Stimulated activated CD8-positive, alpha-beta memory T cell treated with anti-CD3 and anti-CD28 coated beads, Interleukin-2, amount 100 ng/mL, for 1 hour (primary cell): ENCODE measurements at places on chromosomes 7 and 10.

- DNase-seq = no peak
These were observed 5.3 kb downstream of the SH3PXD2A start for GRCh38 chr10:103849880-103850571.

DNA sequence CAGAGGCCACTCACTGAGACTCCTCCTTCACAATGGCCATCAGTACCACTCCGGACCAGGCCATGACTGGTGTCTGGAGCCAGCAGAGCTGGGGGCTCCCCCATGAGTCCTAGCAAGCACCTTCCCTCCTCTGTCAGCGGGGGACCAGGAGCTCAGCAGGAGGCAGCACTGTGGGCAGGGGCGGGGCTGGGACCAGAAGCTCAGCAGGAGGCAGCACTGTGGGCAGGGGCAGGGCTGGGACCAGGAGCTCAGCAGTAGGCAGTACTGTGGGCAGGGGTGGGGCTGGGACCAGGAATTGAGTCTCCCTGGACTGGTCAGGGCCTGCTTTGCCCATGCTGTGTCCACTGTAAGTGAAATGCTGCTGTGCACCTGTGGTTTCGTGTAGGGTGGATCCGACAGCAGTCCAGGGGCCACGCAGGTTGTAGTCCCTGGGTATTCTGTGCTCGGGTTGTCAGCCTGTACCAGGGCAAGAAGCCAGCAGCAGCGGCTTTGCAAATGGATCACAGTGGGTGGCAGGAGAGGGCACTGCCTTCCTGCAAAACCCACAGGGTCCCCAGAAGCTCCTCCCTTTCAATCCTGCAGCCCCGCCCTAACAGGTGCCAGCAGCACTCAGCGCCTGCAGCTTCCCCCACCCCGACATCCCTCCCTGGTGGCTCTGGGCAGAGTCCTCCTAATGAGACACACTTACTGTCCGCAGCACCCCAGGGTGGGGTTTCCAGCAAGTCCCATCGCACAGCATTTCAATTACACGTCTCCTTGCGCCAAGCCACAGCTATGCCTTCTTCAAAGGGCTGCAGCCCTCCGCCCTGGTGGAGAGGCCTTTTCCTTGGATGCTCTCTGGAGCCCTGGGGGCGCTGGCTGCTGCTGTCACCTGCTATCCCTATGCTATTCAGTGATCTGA lies 220.5 kb downstream of the TCERG1L start:
- DNase-seq = no peak

DNA sequence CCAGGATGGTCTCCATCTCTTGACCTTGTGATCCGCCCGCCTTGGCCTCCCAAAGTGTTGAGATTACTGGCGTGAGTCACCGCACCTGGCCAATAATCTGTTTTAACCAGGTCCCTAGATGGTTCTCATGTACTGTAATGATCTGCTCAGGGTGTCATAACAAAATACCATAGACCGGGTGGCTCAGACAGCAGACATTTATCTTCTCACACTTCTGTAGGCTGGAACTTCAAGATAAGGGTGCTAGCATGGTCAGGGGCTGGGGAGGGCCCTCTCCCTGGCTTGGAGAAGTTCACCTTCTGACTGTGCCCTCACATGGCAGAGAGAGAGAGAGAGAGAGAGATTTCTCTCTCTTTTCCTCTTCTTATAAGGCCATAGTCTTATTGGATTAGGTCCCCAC lies 279.4 kb upstream of the LYZL1 start:
- DNase-seq = no peak

GRCh38 chr10:48838834-48839233 lies 100.8 kb downstream of the LRRC18 start:
- DNase-seq = no peak

- DNase-seq = no peak
These were observed 27.1 kb upstream of the PRKCQ start for GRCh38 chr10:6607182-6607581.

GRCh38 chr10:34256216-34256615 lies 558.9 kb downstream of the PARD3 start:
- DNase-seq = no peak

GRCh38 chr10:34413756-34414587 lies 401.1 kb downstream of the PARD3 start:
- DNase-seq = no peak

DNA sequence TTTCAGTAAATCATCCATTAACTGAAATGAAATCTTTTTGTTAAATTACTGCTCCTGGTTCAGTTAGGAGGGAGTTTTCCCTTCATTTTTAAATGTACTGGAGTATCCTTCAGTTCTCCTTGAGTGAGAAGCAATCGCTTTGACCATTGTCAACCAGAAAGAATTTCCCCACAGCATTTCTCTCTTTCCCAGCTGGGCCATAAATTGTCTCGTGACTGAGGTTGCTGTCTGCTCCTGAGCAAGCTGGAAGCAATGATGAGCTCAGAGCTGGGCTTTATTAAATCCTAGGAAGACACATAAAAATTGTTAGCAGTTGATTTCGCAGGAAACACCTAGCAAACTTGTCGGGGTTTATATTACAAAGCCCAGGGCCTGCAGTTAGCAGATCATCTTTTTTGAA lies 102.0 kb upstream of the INSYN2A start:
- DNase-seq = no peak

DNA sequence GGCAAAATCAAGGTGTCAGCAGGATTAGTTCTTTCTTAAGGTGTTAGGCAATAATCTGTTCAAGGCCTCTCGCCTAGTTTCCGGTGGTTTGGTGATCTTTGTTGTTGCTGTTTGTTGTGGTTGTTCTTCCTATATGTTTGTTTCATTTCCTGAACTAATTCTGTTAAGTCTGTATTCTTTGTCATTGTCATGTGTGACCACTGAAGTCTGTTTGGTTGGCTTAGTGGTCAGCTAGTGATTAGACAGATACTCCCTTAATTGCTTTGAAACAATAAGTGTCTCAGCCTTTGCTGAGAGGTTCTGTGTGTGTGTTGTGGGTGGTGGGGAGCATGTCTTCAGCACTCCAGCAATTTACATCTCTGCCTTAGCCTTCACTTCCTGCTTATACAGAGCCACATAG lies 46.0 kb downstream of the ABCC2 start:
- DNase-seq = no peak

- DNase-seq = no peak
These were observed 301.3 kb upstream of the NFE2L3 start for GRCh38 chr7:25850735-25851134.

- no peak for DNase-seq
These were observed 58.7 kb downstream of the BMPR1A start for GRCh38 chr10:86815035-86815617.

DNA sequence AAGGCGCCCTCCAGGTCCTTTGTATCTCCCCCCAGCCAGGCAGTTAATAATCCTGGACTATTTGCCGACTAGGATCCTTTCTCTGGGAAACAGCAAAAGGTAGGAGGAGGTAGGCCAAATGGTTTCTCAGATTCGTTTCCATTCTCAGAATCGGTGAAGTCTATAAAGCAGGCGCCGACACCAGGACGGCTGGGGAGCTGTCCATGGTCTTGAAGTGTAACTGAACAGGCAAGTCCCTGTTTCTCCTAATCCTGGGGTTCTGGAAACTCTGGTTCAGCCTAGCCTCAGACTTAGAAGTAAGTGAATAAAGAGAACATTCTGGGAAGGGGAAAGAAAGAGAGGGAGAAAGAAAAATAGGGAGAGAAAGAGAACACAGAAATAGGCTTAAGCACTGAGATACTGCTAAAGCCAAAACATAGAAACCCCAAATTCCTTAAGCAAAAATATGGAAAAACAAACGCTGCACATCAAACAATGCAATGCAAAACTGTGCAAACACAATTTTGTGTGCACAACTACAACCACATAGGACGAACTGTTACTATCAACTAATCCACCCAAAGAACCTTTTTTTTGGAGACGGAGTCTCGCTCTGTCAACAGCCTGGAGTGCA lies 11.1 kb upstream of the INA start:
- no peak for DNase-seq

- DNase-seq = no peak
These were observed 52.4 kb upstream of the CFAP46 start for GRCh38 chr10:132994811-132995210.

- DNase-seq = no peak
These were observed 527.3 kb upstream of the SEMA3D start for GRCh38 chr7:85714043-85714578.

DNA sequence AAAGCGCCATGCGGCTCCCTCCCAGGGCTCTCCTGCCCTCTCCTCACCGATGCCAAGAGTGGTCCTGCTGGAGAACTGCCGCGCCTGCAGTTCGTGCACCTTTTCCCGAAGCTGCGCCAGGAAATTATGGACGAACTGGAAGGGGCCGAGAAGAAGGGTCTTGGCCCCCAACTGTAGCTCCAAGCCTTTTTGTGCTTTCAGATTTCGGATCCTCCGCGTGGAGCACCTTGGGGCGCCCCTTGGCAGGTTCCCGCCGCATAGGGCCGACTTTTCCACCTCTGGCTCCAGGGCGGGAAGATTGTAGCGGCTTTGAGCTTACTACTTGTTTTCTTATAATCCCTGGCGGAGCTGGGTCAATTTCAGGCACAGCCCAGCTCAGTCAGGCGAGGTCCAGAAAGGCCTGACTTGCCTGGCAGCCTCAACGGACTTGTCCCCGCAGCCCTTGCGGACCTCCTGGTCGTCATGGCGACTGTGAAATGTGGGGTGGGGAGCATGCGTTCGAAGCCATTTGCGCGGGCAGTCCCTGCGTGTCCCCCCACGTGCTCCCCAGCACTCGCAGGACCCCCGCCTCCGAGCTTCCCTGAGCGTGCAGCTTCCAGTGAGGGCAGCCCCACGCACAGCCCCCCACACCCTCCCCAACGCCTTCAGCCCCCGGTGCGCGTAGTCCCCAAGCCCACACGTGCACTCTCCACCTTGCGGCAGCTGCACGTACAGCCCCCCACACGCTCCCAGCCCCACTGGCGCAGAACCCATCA lies 129.9 kb downstream of the KBTBD2 start:
- DNase-seq = no peak

DNA sequence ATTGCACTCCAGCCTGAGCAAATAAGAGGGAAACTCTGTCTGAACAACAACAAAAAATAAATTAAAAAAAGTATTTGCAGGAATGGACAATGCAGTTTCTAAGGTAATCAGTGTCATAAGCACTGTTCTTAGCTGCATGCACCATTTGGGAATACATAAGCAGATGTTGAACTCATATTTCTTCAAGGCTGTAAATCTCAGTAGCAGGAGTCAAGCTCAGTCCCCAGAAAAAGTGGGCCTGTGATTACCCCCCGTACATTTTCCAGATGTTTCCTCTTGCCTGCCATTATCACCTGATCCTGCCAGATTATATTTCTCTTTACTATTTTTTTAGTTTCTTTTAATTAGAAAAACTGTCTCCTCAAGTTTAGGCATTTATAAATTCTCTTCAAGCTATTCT lies 667.6 kb upstream of the ANKRD30A start:
- no peak for DNase-seq

- no peak for DNase-seq
These were observed 120.1 kb upstream of the STK17A start for GRCh38 chr7:43462836-43463235.

- DNase-seq = no peak
These were observed 42.2 kb upstream of the BMPER start for GRCh38 chr7:33862946-33863814.

DNA sequence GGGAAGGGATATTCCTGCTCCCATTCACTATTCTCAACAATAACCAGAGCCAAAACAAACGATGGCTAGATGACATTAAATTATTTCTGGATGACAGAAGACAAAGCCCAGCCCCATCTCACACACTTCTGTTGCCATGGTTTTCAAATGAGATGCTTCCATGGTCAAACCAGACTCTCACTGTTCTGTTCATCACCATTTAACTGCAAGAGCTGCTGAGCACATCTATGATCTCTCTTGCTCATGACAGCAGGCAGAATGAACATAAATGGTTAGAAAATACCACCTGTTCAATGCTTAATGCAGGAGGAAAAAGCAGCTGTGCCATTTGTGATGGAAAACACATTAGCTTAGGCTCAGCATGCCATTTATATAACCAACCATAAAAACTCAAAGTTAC lies 758.6 kb upstream of the ZWINT start:
- DNase-seq = no peak

DNA sequence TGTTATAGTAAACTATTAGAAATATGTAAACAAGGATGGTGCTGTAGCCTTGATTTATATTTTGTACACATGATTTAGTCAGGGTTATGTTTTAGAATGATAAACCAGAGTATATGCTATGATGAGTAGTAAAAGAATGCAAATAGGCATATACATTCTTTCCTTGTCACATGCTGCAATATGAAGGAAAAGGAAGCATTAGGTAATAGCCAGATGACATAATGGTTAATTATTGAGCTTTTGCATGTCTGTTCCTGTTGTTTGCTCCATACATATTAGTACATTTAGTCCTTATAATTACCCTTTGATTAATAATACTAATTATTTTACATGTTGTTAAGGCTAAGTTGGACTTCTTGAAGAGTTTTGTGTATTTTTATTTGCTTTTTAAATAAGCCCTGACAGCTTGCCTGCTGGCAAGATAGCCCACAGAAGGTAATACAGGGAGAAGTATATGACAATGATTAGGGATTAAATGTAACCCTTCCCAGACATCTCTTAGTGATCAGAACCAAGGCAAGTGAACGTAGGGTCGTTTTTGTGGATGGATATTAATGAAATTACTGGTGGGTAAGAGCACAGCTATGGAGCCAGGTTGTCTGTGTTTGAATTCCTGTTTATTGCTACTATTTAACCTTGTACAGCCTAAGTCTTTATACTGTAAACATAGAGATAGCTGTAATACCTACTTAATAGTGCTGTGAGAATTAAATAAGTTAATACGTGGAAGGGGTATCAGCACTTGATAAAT lies 68.4 kb downstream of the PHTF2 start:
- DNase-seq = no peak

DNA sequence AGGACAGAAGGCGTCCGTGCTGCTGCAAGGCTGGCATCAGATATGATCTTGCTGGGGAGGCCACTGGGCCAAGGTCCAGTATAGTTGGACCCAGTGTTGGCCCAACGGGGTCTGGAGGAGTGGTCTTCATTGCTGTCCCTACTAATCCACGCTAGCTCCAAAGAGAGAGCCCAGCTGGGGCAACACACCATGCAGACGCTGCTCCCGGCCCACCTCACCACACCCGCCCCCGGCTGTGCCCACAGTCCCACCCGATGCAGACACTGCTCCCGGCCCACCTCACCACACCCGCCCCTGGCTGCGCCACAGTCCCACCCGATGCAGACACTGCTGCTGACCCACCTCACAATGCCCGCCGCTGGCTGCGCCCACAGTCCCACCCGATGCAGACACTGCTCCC lies 121.5 kb downstream of the VIPR2 start:
- no peak for DNase-seq

GRCh38 chr7:20238754-20239324 lies 21.7 kb upstream of the MACC1 start:
- no peak for DNase-seq

GRCh38 chr10:71433768-71434744 lies 37.3 kb downstream of the CDH23 start:
- no peak for DNase-seq

DNA sequence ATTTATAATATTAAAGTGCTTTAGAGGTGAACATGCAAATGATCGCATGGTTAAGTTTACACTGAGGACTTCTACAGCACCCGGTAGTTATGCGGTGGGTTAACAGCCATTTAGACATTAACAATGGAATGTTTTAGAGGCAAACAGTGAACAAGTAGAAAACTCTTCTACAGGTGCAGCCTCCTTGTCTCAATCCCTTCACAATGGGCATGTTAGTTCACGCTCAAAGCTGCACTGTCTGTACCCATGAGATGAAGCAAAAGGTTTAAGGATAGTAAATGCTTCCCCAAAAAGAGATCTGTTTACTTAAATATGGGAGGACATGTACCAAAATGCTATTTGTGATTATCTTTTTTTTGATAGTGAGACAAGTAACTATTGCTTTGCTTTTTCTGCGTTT lies 25.1 kb downstream of the PUS7 start:
- DNase-seq = no peak

- no peak for DNase-seq
These were observed 63.4 kb upstream of the BET1 start for GRCh38 chr7:94067506-94067905.

- no peak for DNase-seq
These were observed 115.9 kb upstream of the DNAJB12 start for GRCh38 chr10:72470666-72471065.
